A549 treated with GW870086 at 1 μM for 4 hours (cell line): ENCODE measurements at places on chromosomes 3 and 15. TPM values are rescaled to one million over a fixed set of nuclear protein-coding genes. Genes with fewer than 3 reads are reported as not detected.

The FGF7 gene
- total RNA-seq: not detected in 5 replicates

The GOLGA8R gene
- 0.15 to 0.30 TPM (median 0.17 TPM) in 5 replicates for total RNA-seq

The PLSCR4 gene
- 5.8 to 8.5 TPM (median 7.1 TPM) in 5 replicates for total RNA-seq

The IDH3A gene
- 60.6 to 101 TPM (median 67.4 TPM) in 5 replicates for total RNA-seq
